ENCODE measurements at places on chromosomes 7 and 10. TPM values are rescaled to one million over a fixed set of nuclear protein-coding genes. Genes with fewer than 3 reads are reported as not detected.

GRCh38 chr10:18231480-18231879 lies 91.3 kb downstream of the CACNB2 start:
- no peak for DNase-seq

DNA sequence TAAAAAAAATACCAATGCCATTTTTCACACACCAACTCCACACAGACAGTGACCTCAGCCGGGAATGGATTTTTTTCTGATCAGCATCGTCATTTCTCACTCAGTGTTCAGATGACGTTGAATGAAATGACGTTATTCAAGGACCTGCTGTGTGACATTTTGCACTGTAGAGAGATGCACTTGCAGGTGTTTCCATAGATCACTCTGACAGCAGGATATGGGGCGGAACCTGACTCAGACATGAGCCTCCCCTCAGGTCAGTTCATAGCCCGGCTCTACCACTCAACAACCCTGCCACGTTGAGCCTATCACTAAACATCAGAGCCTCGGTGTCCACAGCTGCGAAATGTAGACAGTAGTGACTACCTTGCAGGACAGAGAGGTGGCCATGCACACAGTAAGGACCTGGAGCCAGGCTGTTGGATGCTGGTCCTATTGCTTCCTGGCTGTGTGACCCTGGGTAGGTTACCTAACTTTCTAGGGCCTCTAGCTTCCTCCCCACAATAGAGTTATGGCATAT lies 41.4 kb upstream of the ANTXRL start:
- no peak for DNase-seq

DNA sequence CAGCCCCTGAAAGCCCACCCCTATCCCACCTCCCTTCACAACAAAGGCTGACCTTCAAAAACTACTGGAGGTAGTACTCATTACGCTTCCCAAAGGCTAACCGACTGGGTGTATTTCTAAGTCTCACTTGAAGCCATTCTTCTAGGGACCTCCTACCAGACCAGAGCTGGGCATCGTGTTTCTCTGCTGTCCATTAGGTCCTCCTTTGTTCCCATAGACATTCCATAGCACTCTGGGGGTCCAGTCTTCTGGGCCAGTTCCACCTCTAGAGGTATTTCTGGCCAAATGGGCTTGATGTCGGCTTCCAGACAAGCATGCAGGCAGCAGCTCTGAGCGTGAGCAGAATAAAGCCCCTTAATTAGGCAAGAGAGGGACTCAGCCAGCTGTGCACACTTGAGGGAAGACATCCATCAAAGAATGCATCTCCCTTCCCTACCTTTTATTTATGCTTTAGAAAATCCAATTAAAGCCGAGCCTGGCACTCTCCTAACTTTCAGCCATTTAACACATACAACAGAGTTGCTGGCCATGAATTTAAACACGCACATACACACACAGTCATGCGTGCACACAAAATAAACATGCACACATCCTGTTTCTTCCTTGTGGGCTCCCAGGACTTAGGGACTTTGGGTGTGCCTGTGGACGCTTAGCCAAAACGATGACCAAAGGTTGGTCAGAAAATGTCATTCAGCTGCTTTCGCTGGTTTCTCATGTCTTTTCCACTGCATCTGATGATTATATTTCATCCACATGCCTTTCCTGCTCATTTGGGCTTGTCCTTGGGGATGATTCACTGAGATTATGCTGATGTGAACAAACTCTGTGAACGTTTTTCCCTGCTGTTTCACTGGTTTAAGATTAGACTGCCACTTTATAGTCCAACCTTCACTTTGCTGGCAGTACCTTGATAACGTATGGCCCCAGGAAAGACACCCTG lies 362.0 kb upstream of the NFE2L3 start:
- DNase-seq = no peak

DNA sequence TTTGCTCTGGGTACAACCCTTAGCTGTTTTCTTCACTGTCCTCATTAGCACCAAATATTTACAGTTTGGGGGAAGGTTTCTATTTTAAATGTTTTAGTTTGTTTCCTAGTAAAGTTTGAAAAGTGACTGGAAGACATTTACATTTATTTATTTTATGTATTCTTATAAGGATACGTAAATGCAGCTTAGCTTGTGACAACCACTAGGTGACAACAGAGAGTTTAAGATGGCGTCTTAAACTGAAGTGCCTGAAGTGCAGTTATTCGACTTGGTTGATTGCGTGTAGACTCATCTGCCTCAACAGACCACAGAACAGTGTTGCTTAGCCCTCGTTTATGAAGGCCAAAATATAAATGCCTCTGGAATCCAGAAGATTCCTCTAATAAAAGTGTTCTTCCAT lies 378.2 kb upstream of the MYO3A start:
- DNase-seq = no peak

The PKD2L1 gene
- total RNA-seq = 0.20 TPM

- DNase-seq = no peak
Observed at GRCh38 chr10:44316187-44316921, 68.5 kb downstream of the CXCL12 start.

GRCh38 chr7:23654508-23654907 lies 25.5 kb upstream of the FAM221A start:
- no peak for DNase-seq

GRCh38 chr10:118971876-118972275 lies 57.6 kb upstream of the NANOS1 start:
- DNase-seq = peak; percentile 21

The TEX47 gene
- not detected for total RNA-seq

- DNase-seq = no peak
Observed at GRCh38 chr10:48710647-48711275, 26.1 kb downstream of the WDFY4 start.

DNA sequence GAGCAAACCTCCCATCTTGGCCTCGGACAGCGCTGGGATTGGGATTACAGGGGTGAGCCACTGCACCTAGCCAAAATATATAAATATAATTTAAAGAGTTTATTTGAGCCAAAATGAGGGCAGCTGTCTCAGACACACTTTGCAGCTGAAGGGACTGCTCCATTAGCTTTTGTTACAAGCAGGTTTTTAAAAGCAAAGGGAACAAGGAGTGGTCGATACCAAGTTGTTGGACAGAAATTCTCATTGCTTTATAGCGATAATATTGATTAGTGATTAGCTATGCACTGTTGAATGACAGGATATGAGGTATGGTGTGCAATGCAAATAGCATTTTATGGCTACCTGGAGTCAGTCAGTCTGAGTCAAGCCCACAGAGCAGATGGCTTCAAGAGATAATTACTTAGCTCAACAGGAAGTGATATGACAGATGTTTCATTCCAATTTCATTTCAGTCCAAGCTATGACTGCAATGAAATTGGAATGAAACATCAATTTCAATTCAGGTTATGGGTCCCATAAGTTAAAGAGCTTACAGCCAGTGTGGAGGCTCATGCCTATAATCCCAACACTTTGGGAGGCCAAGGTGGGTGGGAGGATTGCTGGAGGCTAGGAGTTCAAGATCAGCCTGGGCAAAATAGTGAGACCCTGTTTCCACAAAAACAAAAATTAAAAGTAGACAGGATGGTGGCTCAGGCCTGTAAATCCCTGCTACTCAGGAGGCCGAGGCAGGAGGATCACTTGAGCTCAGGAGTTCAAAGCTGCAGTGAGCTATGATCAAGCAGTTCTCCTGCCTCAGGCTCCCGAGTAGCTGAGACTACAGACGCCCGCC lies 23.1 kb downstream of the TYW1 start:
- DNase-seq = no peak

GRCh38 chr7:73742753-73743641 lies 4.4 kb upstream of the ABHD11 start:
- DNase-seq = peak; percentile 97

DNA sequence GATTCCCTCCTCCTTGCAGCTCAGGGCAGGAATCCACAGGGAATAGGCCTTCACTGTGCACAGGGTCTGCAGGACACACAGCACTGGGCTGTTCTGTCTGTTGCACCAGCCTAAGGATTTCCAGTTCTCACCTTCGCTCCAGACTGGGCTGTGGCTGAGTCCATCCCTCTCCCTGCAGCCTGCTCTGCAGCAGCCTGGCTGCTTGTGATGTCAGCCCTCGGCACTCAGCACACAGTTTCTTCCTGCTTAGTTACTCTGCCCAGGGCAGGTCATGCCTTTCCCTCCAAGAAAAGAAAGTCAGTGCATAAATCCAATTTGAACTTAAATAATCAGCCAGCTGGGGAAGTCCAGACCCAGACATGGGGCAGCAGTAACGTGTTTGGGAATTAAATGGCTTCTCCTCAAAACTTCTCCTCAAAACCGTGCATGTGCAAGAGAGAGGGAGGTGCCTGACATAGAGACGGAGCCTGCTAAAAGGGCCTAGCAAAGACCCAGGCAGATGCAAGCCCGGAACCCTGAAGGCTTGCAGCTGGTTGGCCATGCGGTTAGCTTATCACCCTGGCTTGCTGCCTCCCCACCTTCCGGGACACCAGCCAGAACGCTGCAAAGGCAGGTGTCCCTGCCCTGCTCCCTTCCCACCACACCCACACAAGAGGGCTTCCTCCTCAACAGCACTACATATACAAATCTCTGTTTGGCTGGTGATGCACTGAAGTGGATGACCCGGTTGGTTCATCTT lies 10.9 kb upstream of the GDF2 start:
- no peak for DNase-seq

The CCDC172 gene
- total RNA-seq = not detected
